ENCODE measurements at places on chromosomes 16 and 17.

DNA sequence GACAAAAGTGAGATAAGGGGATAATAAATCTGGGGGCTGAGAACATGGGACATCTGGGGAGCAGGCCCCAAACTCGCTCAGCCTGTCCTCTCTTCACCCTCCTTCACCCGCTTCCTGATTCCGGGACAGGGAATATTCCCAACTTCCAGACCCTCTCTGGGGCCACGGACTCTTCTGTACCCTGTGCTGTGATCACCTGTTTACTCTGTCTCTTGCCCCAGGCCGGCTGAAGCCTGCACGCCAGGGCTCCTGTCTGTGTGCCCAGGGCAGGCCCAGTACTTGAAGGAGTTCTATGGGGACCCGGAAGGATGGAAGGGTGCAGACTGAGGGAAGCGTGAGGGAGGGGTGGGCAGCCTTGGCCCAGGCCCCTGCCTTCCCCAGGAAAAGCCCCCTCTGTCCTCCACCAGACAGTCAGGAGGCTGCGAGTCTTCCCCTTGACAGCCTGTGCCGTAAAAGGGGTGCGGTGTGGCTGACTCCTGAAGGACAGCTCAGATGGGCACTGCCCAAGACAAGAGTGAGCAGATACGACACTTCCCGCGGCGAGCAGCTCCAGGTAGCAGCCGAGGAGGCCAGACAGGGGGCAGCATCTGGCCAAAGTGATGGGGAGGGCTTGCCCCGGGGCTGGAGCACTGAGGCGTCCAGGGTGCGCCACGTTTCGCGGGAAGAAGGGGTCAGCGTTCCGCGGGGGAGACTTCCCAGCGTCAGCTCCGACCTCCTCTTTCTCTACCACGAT, 1.0 kb upstream of the CCNF start:
- no peak for DNase-seq
- H3K4me1 ChIP-seq, result peaks cover 4% of the 10 kb centered on the region
- no peaks in the 10 kb centered on the region for H3K36me3 ChIP-seq
- H3K27ac ChIP-seq, result no peak overlapping the region

DNA sequence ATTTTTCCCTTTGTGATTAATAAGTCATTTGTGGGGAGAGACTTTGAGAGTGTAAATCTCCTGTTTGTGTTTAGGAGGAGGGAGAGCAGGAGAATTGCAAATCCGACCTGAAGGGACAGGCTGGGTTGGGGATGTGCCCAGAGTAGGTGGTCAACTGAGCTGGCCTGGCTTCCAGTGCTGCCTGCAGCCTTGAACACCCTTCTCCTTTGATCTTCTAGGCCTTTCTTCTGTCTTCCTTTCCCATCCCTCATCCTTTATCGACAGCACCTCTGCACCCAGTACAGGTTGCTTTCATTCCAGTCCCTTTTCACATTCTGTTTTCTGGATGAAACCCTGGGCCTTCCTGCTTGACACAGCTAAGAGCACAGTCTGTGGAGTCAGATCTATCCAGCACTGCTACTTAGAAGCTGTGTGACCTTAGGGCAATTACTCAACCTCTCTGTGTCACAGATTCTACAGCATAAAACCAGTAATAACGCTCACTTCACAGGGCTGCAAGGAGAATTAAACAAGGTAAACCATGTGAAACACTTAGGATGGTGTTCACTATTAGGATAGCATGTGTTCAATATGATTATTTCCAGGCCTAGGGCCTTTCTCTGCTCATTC, 1.0 kb upstream of the CSNK2A2 start:
- no peak overlapping the region for H3K4me3 ChIP-seq
- H3K4me1 ChIP-seq, result peaks cover 9% of the 10 kb centered on the region
- no peaks in the 10 kb centered on the region for H3K36me3 ChIP-seq
- no peak overlapping the region for H3K27ac ChIP-seq
- H3K27me3 ChIP-seq, result no peaks in the 10 kb centered on the region

DNA sequence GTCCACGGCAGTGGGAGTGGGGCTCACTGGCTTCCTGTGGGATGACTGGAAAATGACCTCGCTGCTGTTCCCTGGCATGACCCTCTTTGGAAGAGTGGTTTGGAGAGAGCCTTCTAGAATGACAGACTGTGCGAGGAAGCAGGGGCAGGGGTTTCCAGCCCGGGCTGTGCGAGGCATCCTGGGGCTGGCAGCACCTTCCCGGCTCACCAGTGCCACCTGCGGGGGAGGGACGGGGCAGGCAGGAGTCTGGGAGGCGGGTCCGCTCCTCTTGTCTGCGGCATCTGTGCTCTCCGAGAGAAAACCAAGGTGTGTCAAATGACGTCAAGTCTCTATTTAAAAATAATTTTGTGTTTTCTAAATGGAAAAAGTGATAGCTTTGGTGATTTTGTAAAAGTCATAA, 7.8 kb upstream of the RNF213 start:
- H3K4me3 ChIP-seq, result no peak overlapping the region
- H3K27me3 ChIP-seq, result no peaks in the 10 kb centered on the region
- H3K4me1 ChIP-seq, result peaks cover 33% of the 10 kb centered on the region
- DNase-seq, result peak; percentile 78

DNA sequence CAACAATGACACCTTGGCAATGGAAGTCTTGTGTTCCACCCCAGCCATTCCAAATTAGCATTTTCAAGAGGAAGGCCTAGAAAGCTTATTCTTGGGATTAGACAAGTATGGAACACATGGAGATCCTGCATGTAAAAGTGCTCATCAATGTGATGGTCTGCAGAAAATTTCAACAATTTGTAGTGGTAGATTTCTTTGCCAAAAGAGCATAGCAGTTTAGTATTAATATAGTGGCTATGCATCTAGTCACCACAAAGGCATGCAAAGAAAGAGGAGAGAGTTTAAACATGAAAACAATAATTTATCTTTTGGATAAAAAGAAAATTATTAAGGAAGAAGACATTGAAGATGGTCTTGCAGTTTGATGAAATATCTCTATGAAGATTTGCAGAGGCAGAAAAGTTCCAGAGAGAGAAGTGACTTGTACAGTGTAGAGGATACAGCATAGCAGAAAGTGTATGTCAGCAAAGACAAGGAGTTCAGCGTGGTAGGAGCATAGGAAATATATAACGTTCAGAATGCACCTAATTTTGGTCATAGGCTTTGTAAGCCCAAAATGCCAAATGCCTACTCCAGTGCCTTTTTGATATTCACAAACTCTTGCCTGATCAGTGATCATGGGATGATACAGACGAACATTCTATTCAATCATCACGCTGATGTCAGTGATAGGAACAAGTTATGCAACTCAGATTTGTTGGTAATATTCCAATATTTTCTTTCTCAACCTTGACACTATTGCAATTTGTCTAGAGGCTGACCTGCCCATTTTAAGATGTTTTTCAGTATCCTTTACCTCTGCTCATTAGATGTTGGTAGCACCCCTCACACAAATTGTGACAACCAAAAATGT, 727.9 kb upstream of the SOX9 start:
- H3K27me3 ChIP-seq, result no peaks in the 10 kb centered on the region
- H3K4me1 ChIP-seq, result no peaks in the 10 kb centered on the region
- no peak overlapping the region for H3K27ac ChIP-seq
- H3K36me3 ChIP-seq, result no peaks in the 10 kb centered on the region
- no peak for DNase-seq

- peaks cover 19% of the 10 kb centered on the region for H3K4me1 ChIP-seq
- peaks cover 5% of the 10 kb centered on the region for H3K27me3 ChIP-seq
- no peak overlapping the region for H3K27ac ChIP-seq
- H3K4me3 ChIP-seq, result no peak overlapping the region
- H3K36me3 ChIP-seq, result no peaks in the 10 kb centered on the region
- no peak for DNase-seq
These were observed 52.1 kb downstream of the CUEDC1 start for GRCh38 chr17:57902800-57903759.

DNA sequence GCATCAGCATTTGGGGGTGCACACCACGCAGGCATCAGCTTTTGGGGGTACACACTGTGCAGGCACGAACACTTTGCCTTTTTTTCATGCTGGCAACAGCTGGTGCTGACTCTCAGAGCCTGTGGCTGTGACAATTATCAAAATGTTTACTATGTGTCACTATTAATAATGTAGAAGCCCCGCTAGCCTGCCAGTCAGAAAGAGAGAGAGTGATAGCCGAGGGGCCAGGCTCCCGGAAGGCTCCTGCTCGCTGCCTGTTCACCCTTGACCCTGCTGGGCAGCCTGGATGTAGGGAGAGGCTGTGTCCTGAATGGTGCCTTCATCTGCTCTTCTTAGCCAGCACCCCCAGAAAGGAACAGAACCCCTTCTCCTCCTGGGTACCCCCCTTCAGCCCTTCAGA, 61.9 kb downstream of the SDK2 start:
- no peak overlapping the region for H3K27ac ChIP-seq
- H3K4me3 ChIP-seq, result no peak overlapping the region
- H3K27me3 ChIP-seq, result peaks cover 5% of the 10 kb centered on the region
- no peak for DNase-seq

GRCh38 chr17:18117982-18118975, 9.7 kb downstream of the MYO15A start:
- no peaks in the 10 kb centered on the region for H3K36me3 ChIP-seq
- no peaks in the 10 kb centered on the region for H3K4me1 ChIP-seq
- no peaks in the 10 kb centered on the region for H3K27me3 ChIP-seq
- no peak for DNase-seq
- H3K27ac ChIP-seq, result no peak overlapping the region

- DNase-seq, result no peak
- peaks cover 10% of the 10 kb centered on the region for H3K36me3 ChIP-seq
- H3K4me3 ChIP-seq, result no peak overlapping the region
- no peaks in the 10 kb centered on the region for H3K27me3 ChIP-seq
These were observed 8.5 kb downstream of the ELMO3 start for GRCh38 chr16:67207249-67208091.

Measured in T-cell (primary cell).